Purkinje cell (primary cell): ENCODE measurements at places on chromosomes 3 and 15. TPM values are rescaled to one million over a fixed set of nuclear protein-coding genes. Genes with fewer than 3 reads are reported as not detected.

The EBLN2 gene
- 1.8 TPM in 1 of 2 replicates, not detected in the other for polyA plus RNA-seq

The OR5K2 gene
- not detected in 2 replicates for polyA plus RNA-seq

The PIF1 gene
- not detected in 2 replicates for polyA plus RNA-seq

The AMOTL2 gene
- 7.6 and 10.5 TPM in 2 replicates for polyA plus RNA-seq

The KBTBD13 gene
- not detected in 2 replicates for polyA plus RNA-seq

The PEAK1 gene
- polyA plus RNA-seq, result 1.3 and 9.5 TPM in 2 replicates

The KIF9 gene
- 10.8 and 17.6 TPM in 2 replicates for polyA plus RNA-seq

The C3orf20 gene
- polyA plus RNA-seq, result not detected in 2 replicates

The TIMP4 gene
- 21.4 and 31.7 TPM in 2 replicates for polyA plus RNA-seq

The TRIM42 gene
- polyA plus RNA-seq, result not detected in 2 replicates

The CCR3 gene
- not detected in 2 replicates for polyA plus RNA-seq

The P2RY1 gene
- 6.2 and 11.5 TPM in 2 replicates for polyA plus RNA-seq

The ALS2CL gene
- not detected in 2 replicates for polyA plus RNA-seq

The GP9 gene
- not detected in 2 replicates for polyA plus RNA-seq

The KLHL40 gene
- polyA plus RNA-seq, result not detected in 2 replicates

The PP2D1 gene
- polyA plus RNA-seq, result not detected in 2 replicates

The CCNB2 gene
- polyA plus RNA-seq, result 1.4 TPM in 1 of 2 replicates, not detected in the other

The OIP5 gene
- 2.1 TPM in 1 of 2 replicates, not detected in the other for polyA plus RNA-seq

The NCBP2 gene
- 42.3 and 44.1 TPM in 2 replicates for polyA plus RNA-seq

The LXN gene
- polyA plus RNA-seq, result 6.4 and 11.9 TPM in 2 replicates

The CHRNA7 gene
- polyA plus RNA-seq, result 1.7 TPM in 1 of 2 replicates, not detected in the other

The ADAMTS7 gene
- not detected in 2 replicates for polyA plus RNA-seq

The RASL12 gene
- polyA plus RNA-seq, result not detected in 2 replicates

The EPM2AIP1 gene
- 19.5 and 21.0 TPM in 2 replicates for polyA plus RNA-seq

The CISH gene
- polyA plus RNA-seq, result 0.14 TPM in 1 of 2 replicates, not detected in the other

The EFCC1 gene
- not detected in 2 replicates for polyA plus RNA-seq

The ALDH1L1 gene
- 4.2 and 4.9 TPM in 2 replicates for polyA plus RNA-seq

The NCEH1 gene
- 67.4 and 79.1 TPM in 2 replicates for polyA plus RNA-seq

The GOLGA8R gene
- not detected in 2 replicates for polyA plus RNA-seq

The SPINK8 gene
- not detected in 2 replicates for polyA plus RNA-seq

The TRPM1 gene
- polyA plus RNA-seq, result 0.39 TPM in 1 of 2 replicates, not detected in the other

The ANKRD63 gene
- not detected in 2 replicates for polyA plus RNA-seq

The C3orf52 gene
- not detected in 2 replicates for polyA plus RNA-seq

The CRYBG3 gene
- polyA plus RNA-seq, result 0.19 and 2.9 TPM in 2 replicates

The FES gene
- not detected in 2 replicates for polyA plus RNA-seq

The STAC gene
- polyA plus RNA-seq, result 0.85 and 7.7 TPM in 2 replicates

The PRR20G gene
- polyA plus RNA-seq, result 0.23 TPM in 1 of 2 replicates, not detected in the other

The TUSC7 gene
- 5.7 TPM in 1 of 2 replicates, not detected in the other for polyA plus RNA-seq

The PDZRN3 gene
- polyA plus RNA-seq, result 2.6 and 7.7 TPM in 2 replicates

The FGD5 gene
- 0.09 and 0.57 TPM in 2 replicates for polyA plus RNA-seq

The PCOLCE2 gene
- polyA plus RNA-seq, result not detected in 2 replicates

The UBAP1L gene
- polyA plus RNA-seq, result 2.3 and 2.7 TPM in 2 replicates

The PCYT1A gene
- polyA plus RNA-seq, result 6.0 and 29.3 TPM in 2 replicates

The CPNE4 gene
- polyA plus RNA-seq, result 22.2 TPM in 1 of 2 replicates, not detected in the other

The CDCP1 gene
- 0.09 TPM in 1 of 2 replicates, not detected in the other for polyA plus RNA-seq
